ENCODE measurements at places on chromosomes 1 and 21. TPM values are rescaled to one million over a fixed set of nuclear protein-coding genes. Genes with fewer than 3 reads are reported as not detected.

DNA sequence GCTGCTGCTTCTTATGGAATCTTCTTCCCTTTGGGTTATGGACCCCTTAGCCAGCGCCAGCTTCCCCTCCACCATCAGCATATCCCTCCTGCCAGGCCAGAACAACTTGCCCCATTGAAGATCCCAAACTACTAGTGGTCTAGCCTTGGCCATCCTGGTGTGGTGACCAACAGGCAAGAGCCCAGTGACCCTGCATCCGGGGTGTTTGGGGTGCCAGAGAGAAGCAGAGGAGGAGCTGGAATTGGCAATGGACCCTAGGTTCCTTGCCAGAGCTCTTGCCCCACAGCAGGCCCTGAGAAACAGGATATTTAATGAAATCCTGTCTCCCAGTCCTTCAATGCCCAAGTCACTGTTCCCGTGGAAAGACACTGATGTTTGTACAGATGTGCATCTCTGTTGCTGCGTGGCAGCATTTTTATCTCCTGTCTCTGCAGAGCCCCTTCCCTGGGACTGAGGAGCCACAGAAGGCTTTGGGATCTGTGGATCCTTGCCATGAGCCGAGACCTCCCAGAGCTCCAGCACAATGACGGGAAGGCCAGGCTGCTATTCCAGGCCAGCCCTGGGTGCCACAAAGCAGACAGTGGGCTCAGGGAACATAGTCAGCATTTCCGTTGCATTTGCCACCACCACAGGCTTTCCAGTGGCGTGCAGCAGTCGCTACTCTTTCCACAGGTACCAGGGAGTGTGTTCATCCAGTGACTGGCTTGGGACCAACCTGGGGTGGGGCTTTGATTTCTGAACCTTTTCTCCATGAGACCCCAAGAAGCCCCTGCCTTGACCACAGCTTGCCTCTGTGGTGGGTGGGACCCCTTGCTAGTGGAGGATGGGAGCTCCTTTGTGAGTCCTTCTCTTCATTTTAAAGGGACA is 21.6 kb downstream of the NAV1 start:
- no peak overlapping the region for H3K27ac ChIP-seq
- H3K36me3 ChIP-seq, result no peaks in the 10 kb centered on the region
- peaks cover 5% of the 10 kb centered on the region for H3K4me1 ChIP-seq
- H3K27me3 ChIP-seq, result no peaks in the 10 kb centered on the region
- no peak overlapping the region for H3K4me3 ChIP-seq

Gene TMOD4
- not detected for polyA plus RNA-seq

Gene LPAR3
- polyA plus RNA-seq, result not detected

GRCh38 chr1:25615563-25616094 is 962 bp upstream of the MAN1C1 start:
- peaks cover 40% of the 10 kb centered on the region for H3K27me3 ChIP-seq
- peak overlapping the region; percentile 60 for H3K27ac ChIP-seq
- no peaks in the 10 kb centered on the region for H3K36me3 ChIP-seq
- no peak for DNase-seq
- H3K4me1 ChIP-seq, result peaks cover 26% of the 10 kb centered on the region

Gene GJA4
- polyA plus RNA-seq, result not detected

DNA sequence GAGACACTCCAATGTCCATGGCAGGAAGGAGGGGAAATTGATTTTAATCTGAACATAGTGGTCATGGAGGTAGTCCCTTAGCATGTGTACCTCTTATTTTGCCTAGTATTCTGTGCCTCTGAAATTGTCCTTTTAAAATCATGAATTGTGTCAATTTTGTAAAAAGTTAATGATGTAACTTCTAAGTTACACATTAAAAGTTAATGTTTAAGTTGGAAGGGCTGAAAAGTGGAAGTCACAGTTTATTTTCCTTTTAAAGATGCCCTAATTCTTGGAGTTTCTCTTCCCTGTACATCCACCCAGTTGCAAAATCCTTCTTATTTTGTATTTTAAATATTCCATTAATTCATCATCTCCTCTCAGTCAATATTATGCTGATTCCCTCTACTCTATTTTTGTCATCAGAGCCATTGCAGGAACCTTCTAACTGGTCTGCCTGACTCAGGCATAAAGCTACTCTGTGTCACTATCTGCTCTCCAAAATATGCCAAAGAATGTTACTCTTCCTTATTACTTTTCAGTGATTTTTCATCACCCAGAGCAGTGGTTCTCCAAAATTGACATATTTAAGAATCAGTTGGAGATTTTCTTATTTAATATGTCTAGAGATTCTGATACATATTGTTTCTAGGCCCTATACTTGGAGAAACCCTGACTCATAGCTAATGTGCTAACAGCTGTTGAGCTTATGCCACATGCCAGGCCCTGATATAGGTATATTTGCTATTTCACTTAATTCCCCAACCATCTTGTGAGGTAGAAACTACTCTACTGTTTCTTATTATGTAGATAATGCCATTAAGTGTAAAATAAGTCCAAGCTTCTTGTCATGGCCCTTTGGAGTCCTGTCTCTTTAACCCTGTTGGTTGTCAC is 5.1 kb downstream of the HOOK1 start:
- H3K4me1 ChIP-seq, result no peaks in the 10 kb centered on the region
- no peaks in the 10 kb centered on the region for H3K36me3 ChIP-seq
- H3K27ac ChIP-seq, result no peak overlapping the region
- no peak overlapping the region for H3K4me3 ChIP-seq

Gene ABCD3
- polyA plus RNA-seq, result 13.0 TPM

GRCh38 chr1:243850202-243850451 is at the start of gene AKT3:
Gene AKT3 (minus strand): TSS chr1:243850243. CDS start chr1:243843170, 7,073 bp downstream.
- H3K27me3 ChIP-seq, result no peaks in the 10 kb centered on the region
- DNase-seq, result no peak
- H3K36me3 ChIP-seq, result no peaks in the 10 kb centered on the region
- H3K4me3 ChIP-seq, result peak within 1 kb of the TSS; percentile 97

Gene PSRC1
- not detected for polyA plus RNA-seq

Gene NPHS2
- polyA plus RNA-seq, result not detected

GRCh38 chr1:56099766-56100265 is 479.5 kb downstream of the PLPP3 start:
- no peaks in the 10 kb centered on the region for H3K27me3 ChIP-seq
- H3K27ac ChIP-seq, result no peak overlapping the region
- DNase-seq, result no peak
- H3K36me3 ChIP-seq, result no peaks in the 10 kb centered on the region

GRCh38 chr1:108644984-108645383 is 15.9 kb downstream of the HENMT1 start:
- peaks cover 9% of the 10 kb centered on the region for H3K36me3 ChIP-seq
- H3K4me3 ChIP-seq, result no peak overlapping the region
- H3K27me3 ChIP-seq, result no peaks in the 10 kb centered on the region
- DNase-seq, result no peak
- peak overlapping the region; percentile 41 for H3K27ac ChIP-seq

Gene RORC
- polyA plus RNA-seq, result not detected

DNA sequence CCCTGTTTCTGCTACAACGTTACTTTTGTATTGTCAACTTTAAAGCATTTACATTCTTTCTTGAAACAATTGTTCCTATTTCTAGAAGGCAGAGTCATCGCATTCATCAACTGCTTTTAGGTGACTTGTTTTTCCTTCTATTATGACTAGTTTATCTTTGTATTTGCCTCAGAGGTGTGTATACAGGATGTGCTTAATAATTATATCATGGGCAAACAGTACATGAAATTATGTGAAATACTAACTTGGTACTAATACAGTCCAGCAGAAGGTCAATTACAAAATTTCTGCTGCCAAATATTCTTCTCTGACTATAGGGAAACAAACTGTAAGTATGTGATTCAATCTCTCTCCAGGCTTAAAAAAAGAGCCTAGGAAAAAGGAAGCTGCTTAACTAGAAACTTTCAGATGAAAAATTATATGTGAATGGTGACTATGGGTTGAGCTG is 101.6 kb downstream of the C4BPA start:
- no peak for DNase-seq
- H3K27me3 ChIP-seq, result peaks cover 6% of the 10 kb centered on the region
- peaks cover 9% of the 10 kb centered on the region for H3K4me1 ChIP-seq
- H3K4me3 ChIP-seq, result no peak overlapping the region
- peaks cover 12% of the 10 kb centered on the region for H3K36me3 ChIP-seq
- no peak overlapping the region for H3K27ac ChIP-seq

Gene PTPN22
- 38.6 TPM for polyA plus RNA-seq

- H3K36me3 ChIP-seq, result no peaks in the 10 kb centered on the region
- H3K4me1 ChIP-seq, result peaks cover 32% of the 10 kb centered on the region
- H3K4me3 ChIP-seq, result peak overlapping the region; percentile 57
- H3K27ac ChIP-seq, result no peak overlapping the region
- no peak for DNase-seq
- H3K27me3 ChIP-seq, result no peaks in the 10 kb centered on the region
These were observed 3.2 kb downstream of the SLC25A33 start for GRCh38 chr1:9542430-9542829.

DNA sequence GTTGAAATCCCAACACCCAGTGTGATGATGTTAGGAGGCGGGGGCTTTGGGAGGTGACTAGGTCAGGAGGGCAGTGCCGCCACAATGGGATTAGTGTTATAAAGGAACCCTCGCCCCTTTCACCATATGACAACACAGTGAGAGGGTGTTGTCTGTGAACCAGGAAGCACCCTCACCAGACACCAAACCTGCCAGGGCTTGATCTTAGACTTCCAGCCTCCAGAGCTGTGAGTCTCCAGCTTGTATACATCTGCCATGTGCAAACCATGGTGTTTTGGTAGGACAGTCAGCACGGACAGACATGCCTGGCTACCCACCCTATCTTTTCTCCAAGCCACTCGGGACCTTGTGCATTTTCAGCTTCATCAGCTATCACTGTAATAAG is 4.0 kb downstream of the TRIM11 start:
- no peaks in the 10 kb centered on the region for H3K36me3 ChIP-seq
- H3K27ac ChIP-seq, result no peak overlapping the region
- DNase-seq, result no peak
- peaks cover 46% of the 10 kb centered on the region for H3K4me1 ChIP-seq
- H3K4me3 ChIP-seq, result no peak overlapping the region
- no peaks in the 10 kb centered on the region for H3K27me3 ChIP-seq

GRCh38 chr1:114310695-114311271 is 157.1 kb upstream of the SYT6 start:
- H3K4me1 ChIP-seq, result no peaks in the 10 kb centered on the region
- no peak overlapping the region for H3K4me3 ChIP-seq
- no peaks in the 10 kb centered on the region for H3K36me3 ChIP-seq
- H3K27ac ChIP-seq, result no peak overlapping the region
- H3K27me3 ChIP-seq, result peaks cover 25% of the 10 kb centered on the region

DNA sequence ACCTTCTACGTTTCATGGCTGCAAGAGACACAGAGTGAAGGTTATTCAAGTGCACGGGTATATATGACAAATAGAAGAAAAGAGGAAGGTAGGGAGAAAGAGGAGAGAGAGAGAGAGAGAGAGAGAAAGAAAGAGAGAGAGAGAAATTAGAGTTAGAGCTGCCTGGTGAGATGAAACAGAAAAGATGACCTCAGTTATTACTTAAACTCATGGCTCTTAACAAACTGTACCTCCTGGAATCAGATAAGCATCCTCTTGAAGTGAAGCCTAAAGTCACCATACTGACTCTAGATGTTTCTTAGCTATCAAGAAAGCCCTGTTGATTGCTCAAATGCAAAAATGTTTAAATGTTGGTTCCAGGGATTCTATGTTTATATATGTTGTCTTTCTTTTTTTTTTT is 597.7 kb upstream of the ZP4 start:
- DNase-seq, result no peak
- no peaks in the 10 kb centered on the region for H3K36me3 ChIP-seq
- H3K4me1 ChIP-seq, result no peaks in the 10 kb centered on the region
- no peaks in the 10 kb centered on the region for H3K27me3 ChIP-seq
- H3K4me3 ChIP-seq, result no peak overlapping the region
- no peak overlapping the region for H3K27ac ChIP-seq

DNA sequence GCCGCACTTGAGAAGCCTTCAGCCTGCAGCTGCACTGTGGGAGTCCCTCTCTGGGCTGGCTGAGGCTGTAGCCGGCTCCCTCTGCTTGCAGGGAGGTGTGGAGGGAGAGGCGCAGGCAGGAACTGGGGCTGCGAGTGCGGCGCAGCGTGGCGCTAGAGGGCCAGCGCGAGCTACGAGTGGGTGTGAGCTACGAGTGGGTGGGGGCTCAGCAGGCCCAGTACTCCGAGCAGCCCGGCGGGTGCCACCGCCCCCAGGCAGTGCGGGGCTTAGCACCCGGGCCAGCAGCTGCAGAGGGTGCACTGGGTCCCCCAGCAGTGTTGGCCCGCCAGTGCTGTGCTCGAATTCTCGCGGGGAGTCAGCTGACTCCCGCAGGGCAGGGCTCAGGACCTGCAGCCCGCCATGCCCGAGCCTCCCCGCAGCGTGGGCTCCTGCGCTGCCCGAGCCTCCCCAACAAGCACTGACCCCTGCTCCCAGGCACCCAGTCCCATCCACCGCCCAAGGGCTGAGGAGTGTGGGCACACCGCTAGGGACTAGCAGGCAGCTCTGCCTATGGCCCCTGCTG is 1620.1 kb downstream of the BRINP3 start:
- no peak overlapping the region for H3K27ac ChIP-seq
- no peaks in the 10 kb centered on the region for H3K4me1 ChIP-seq
- no peaks in the 10 kb centered on the region for H3K36me3 ChIP-seq
- no peak overlapping the region for H3K4me3 ChIP-seq
- DNase-seq, result no peak

Gene ERO1B
- 6.3 TPM for polyA plus RNA-seq

GRCh38 chr1:180031664-180032063 is 77.1 kb downstream of the CEP350 start:
- H3K4me1 ChIP-seq, result no peaks in the 10 kb centered on the region
- no peak for DNase-seq
- H3K4me3 ChIP-seq, result no peak overlapping the region
- H3K27me3 ChIP-seq, result no peaks in the 10 kb centered on the region
- peaks cover 25% of the 10 kb centered on the region for H3K36me3 ChIP-seq

DNA sequence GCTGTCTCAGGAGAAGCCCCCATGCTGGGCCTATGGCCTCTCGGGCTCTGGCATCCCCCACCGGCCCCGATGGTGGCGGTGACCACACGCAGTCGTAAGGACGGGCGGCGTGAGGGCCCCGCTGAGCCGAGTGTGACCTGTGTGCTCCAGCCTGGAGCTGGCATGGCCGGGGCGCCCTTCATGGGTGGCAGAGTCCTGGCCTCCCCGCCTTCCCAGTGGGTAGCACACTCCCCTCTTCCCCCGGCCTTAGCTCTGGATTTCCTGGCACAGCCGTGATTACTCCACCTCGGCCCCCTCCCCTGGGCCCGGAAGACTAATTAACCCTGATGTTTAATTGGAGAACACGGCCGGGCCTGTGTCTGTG is 44.6 kb downstream of the SLX9 start:
- no peak overlapping the region for H3K4me3 ChIP-seq
- H3K27ac ChIP-seq, result no peak overlapping the region
- H3K36me3 ChIP-seq, result no peaks in the 10 kb centered on the region
- H3K27me3 ChIP-seq, result peaks cover 2% of the 10 kb centered on the region
- no peak for DNase-seq
- peaks cover 2% of the 10 kb centered on the region for H3K4me1 ChIP-seq

Gene FMO1
- polyA plus RNA-seq, result 5.6 TPM

Gene PLEKHA6
- polyA plus RNA-seq, result 0.09 TPM

Measured in naive B cell (primary cell).